ENCODE measurements at places on chromosomes 7 and 10. TPM values are rescaled to one million over a fixed set of nuclear protein-coding genes. Genes with fewer than 3 reads are reported as not detected.

Gene GHITM
- 128 TPM for total RNA-seq

- peak; percentile 45 for DNase-seq
Observed at GRCh38 chr7:98855610-98856422, 14.0 kb downstream of the TMEM130 start.

Gene SH3PXD2A
- total RNA-seq, result 17.3 TPM

Gene PSD
- 8.8 TPM for total RNA-seq

Gene ANKRD16
- 4.9 TPM for total RNA-seq

Gene CDK14
- 30.2 TPM for total RNA-seq

- no peak for DNase-seq
Observed at GRCh38 chr10:118958559-118958958, 71.0 kb upstream of the NANOS1 start.

Gene LOXL4
- total RNA-seq, result 41.2 TPM

- peak; percentile 80 for DNase-seq
Observed at GRCh38 chr10:317271-317769, 182.1 kb downstream of the ZMYND11 start.

DNA sequence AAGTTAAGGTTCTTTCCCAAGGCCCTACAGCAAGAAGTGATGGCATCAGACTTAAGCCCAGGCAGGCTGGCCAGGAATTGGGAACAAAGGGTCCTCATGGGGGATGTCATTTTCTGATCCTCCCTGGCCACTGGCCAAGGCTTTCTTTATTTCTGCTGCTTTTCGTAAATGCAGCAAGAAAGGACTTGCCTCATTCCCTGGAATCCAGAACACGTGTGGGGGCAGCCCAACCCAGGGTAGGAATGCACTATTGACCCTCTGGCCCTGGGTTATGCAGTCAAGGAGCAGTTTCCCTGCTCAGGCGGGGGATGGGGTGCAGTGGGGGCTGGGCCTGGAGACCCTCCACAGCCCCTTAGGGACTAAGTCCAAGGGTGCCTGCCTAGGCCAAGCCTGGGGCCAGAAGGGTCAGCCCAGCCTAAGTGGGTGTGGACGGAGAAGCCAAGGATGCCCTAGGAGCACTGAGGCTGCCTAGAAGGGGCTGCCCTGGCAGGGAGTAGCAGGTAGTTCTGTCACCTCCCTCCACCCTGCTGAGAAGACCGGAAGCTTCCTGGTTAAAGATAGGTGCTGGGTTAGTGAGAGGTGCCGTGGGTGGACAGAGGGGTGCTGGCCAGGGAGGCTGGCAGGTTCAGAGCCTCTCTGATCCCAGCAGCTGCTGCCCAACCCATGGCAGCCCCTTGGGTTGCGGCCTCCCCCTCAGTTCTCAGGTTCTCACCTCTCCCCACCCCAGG lies 179.2 kb downstream of the SH3PXD2A start:
- peak; percentile 52 for DNase-seq

DNA sequence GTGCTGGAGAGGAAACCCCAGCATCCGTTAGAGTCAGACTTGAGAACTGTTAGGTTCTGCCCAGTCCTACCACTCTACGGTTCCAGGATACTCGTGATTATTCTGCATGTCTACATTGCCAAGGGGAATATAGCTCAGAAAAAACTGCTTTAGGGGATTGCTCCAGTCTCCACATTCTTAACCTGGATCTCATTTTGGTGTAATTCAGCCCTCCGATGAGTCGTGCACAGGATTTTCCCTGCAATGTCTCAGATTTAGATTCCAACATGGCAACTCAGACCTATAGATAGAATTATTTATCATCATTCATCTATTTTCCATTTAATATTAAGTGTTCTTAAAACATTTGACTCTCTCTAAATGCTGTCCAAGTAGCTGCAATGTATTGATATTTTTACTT lies 121.1 kb upstream of the ZEB1 start:
- peak; percentile 8 for DNase-seq

GRCh38 chr7:106111655-106112117 lies 426 bp downstream of the SYPL1 start:
- DNase-seq, result no peak

- no peak for DNase-seq
Observed at GRCh38 chr7:39757604-39758003, 134.2 kb downstream of the RALA start.

Gene PRLHR
- total RNA-seq, result not detected

DNA sequence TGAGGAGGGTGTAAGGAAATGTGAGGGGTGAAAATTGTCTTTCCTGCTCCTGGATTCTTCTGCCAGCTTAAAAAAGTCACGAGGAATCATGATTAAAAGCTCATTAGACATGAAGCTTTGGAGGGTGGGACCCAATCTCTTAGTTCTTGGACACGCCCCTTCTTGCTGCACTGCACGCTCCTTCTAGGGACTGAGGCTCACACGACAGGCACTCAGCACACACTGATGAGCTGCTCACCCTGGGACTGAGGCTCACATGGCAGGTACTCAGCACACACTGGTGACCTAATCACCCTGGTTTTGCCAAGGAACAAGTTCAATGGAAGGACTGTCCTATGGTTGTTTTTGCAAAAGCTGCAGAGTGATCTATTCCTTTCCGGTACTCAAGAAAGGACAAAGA lies 65.8 kb upstream of the ELMO1 start:
- no peak for DNase-seq

Gene OR2A1
- not detected for total RNA-seq

DNA sequence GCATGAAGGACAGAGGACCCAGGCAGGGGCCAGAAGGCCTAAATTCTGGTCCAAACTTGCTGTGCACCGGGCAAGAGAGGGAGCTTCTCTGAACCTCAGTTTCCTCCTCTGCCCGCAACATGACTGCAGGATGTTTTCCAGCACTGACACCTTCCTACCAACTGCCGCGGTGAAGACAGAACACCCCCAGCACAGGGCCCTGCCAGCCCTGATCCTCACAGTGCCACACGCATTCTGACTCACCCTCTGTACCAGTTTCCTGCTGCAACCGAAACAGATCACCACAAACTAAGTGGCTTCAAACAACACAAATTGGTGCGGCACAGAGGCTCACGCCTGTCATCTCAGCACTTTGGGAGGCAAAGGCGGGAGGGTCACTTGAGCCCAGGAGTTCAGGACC lies 18.1 kb downstream of the MAD1L1 start:
- DNase-seq, result no peak

Gene AGBL3
- 0.72 TPM for total RNA-seq

Gene KAZALD1
- 9.6 TPM for total RNA-seq

GRCh38 chr10:96904648-96905047 lies 72.5 kb downstream of the LCOR start:
- no peak for DNase-seq

GRCh38 chr10:24425151-24425550 lies 216.2 kb downstream of the KIAA1217 start:
- DNase-seq, result no peak

GRCh38 chr10:63547628-63548360 lies 26.6 kb downstream of the REEP3 start:
- DNase-seq, result peak; percentile 57

GRCh38 chr10:117928741-117929140 lies 118.0 kb downstream of the RAB11FIP2 start:
- DNase-seq, result no peak

GRCh38 chr10:77531441-77532001 lies 106.1 kb downstream of the KCNMA1 start:
- peak; percentile 84 for DNase-seq

Gene GNAT3
- total RNA-seq, result not detected

GRCh38 chr10:130771491-130771946 lies 540.0 kb downstream of the TCERG1L start:
- no peak for DNase-seq

GRCh38 chr7:98762620-98763019 lies 107.2 kb downstream of the TMEM130 start:
- no peak for DNase-seq

Gene LRRC61
- total RNA-seq, result 0.24 TPM

GRCh38 chr7:45509222-45509621 lies 64.9 kb upstream of the ADCY1 start:
- no peak for DNase-seq

DNA sequence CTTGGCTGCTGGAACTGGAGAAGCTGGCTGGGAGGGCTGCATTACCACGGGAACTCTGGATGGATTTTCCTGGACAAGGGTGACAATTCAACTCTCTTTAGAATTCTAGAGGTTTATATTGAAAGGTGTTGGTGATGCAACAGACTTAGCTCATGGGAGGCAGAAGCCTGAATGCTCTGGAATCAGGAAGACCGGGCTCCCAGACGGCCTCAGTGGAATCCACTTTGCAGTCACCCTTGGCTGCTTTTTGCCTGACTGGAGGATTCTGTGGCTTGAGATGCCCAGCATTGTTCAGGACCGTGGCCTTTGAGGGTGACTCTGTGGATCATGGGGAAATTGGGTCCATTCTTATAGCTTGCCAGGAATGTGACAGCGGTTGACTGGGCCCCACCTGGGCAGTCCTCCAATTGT lies 32.3 kb downstream of the PYROXD2 start:
- no peak for DNase-seq

DNA sequence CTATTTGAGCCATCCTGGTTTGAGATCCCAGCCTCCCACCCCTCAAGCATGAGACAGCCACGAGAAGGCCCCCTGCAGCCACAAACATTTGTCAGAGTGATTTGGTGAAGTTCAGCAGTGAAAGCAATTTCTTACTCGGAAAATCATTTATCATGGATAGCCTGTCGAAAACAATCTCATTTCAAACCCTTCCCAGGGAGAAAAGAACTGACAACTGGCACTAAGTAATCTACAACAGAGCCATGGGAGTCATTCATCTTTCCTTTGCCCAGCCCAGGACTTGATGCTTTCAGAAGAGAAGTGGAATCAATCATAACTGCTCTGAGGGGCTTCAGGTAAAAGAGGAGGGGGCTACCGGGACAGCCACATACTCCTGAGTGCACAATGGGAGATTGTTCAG lies 411.2 kb downstream of the KCNMA1 start:
- no peak for DNase-seq

- peak; percentile 11 for DNase-seq
Observed at GRCh38 chr10:117964536-117964935, 82.2 kb downstream of the RAB11FIP2 start.

Gene HYAL4
- not detected for total RNA-seq

Gene STK32C
- 13.6 TPM for total RNA-seq

Gene MNX1
- not detected for total RNA-seq

GRCh38 chr7:3455806-3456595 lies 154.9 kb downstream of the SDK1 start:
- DNase-seq, result peak; percentile 52

DNA sequence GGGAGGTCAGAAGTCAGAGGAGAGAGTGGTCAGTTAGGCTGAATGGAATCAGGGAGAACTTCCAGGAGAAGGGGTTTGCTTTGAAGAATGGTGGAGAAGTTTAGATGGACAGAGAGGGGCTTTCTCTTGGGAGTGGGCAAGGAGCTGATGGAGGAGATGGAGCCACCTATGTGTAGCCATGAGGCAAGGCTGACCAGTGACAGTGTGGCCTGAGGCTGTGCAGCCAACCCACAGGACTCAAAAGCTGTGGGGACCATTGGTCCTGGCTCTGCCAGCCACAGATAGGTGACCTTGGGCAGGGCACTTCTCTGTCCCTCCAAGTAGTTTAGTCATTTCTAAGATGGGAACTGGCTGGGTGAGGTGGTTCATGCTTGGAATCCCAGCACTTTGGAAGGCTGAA lies 18.7 kb downstream of the NEURL1 start:
- DNase-seq, result no peak

GRCh38 chr7:153444641-153445040 lies 607.6 kb upstream of the DPP6 start:
- DNase-seq, result no peak

Gene CABCOCO1
- 0.23 TPM for total RNA-seq

Gene BNIP3
- total RNA-seq, result 141 TPM

DNA sequence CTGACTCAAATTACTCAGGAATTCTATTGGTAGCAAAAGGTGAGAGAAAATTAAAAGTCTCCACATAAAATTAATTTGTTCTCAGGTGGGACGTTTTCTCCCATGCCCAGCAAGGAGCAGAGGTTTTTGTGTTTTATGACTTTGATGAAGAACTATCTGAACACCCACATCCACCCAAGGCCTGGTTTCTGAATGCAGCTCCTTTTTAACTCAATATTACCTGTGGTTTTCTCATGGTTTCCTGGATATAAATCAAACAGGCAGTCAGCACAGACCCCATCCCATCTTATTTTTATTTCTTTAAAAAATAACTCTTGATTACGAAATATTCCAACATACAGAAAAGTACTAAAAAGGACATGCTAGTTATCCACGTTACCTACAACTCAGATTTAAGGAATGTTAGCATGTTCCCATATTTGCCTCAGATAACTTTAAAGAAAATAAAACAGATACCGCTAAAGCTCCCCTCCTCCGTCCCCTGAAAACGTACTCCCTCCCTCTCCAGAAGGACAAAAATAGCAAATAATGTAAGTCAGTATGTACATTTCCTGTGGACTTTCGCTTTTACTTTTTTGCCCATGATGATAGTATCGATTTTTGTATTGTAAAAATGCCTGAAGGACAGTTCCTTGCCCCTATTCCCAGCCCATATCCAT lies 43.4 kb downstream of the GLI3 start:
- DNase-seq, result no peak

DNA sequence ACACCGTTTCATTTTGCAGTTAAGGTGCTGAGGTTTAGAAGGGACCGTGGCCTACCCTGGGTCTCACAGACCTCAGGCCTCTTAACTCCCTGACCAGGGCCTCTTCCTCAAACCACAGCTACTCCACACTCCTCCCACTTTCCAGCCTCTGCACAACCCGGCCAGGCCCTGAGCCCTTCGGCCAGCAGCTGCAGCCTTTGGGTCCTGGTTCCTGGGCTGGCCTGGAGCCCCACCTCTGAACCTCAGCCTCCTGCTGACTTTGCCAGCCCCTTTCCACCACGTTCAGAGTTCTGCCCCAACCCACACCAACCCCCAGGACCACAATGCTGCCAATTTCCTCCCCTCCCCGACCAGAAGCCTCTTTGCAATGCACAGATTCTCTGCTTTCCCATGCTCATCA lies 84.1 kb downstream of the VOPP1 start:
- DNase-seq, result no peak
